ENCODE measurements at places on chromosomes 7 and 10.

DNA sequence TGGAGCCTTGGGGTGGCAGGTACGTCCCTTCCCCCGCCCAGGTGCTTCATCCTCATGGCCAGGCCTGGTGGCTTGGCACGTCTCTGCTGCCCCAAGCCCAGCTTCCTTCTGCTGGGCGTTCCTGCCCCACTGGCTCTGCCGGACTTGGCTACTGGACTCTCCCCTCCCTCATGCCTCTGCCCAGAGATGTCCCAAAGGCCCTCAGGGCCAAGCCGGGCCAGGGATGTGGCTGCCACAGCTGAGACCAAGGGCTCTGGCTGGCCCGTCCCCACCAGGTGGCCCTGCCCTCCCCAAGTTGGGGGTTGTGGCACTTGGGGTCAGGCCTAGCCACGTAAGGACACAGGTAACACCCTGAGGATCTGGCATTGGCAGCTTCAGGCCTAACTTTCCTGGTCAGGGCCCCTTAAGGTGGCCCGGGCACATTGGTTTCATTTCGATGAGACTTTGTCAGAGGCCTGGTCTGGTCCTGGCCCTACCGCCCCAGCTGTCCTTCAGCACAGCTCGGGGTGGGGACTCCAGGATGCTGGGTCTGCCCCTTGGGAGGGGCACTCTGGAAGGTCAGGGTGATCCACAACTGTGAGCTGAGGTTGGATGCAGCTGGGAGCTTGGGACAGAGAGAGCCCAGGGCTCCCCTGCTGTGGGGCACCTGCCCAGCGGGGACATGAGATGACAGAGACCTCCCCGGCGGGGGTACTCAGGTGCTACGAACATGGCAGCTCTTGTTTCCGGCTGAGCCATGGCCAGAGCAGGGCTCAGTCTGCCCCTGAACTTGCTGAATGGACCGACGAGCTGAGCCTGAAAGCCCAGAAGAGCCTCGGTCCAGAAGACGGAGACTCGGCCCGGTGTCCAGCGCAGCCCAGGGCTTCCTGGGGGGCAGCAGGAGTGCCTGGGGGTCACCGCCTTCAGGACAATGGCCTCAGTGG, 2.9 kb downstream of the BHLHA15 start:
- DNase-seq, result peak; percentile 6

DNA sequence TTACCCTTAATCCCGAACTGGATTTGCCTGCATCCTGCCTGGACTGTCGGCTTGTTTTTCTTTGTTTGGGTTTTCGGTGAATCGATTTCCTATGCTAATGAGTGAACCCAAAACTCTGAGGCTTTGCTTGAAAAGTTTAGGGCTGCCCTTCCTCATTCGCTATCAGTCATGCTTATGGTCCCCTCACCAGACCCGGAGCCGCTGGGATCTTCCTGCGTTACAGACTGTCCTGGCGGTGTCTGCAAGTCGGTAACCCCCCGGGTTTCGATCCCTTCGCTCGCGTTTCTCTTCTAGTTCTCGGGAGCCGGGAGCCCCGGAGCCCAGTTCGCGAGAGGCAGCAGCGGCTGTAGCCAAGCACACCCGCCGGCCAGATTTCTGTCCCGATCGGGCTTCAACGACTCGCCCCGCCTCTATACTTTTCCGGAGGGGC, 2.2 kb downstream of the EMX2 start:
- DNase-seq, result no peak

DNA sequence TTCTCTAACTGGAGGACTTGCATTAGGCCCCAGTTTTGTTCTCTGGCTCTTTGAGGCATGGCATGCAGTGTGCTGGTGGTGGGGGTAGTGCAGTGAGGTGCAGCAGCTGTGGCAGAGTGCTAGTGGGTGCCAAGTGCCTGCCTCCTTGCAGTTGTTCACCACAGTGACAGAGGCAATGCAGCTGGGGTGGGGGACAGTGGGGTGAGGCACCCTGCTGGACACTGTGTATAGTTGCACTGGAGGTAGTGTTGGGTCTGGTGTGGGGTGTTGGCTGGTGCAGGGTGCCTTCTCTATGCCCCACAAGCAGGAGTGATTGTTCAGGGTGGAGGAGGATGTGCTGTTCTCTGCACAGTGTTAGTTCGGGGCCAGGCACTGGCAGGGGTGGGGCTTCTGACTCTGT, 21.7 kb upstream of the KEL start:
- no peak for DNase-seq

DNA sequence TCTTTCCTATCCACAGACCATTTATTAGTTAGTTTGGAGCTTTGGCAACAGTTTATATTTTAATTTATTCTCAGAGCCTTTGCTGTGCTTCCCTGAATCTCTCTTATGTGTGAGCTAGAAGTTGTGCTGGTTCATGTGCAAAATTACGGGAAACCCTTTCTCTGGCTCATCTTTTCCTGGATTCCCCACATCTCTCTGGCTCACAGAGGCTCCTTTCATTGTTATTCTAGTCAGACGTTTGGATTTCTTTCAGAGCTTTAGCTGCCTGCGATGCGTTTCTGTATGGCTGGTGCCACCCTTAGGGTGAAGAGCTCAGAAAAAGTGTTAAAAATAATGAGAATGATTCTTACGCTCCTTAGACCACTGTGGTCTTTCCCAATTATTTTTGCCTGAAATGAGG, 53.3 kb downstream of the TPST1 start:
- peak; percentile 40 for DNase-seq

DNA sequence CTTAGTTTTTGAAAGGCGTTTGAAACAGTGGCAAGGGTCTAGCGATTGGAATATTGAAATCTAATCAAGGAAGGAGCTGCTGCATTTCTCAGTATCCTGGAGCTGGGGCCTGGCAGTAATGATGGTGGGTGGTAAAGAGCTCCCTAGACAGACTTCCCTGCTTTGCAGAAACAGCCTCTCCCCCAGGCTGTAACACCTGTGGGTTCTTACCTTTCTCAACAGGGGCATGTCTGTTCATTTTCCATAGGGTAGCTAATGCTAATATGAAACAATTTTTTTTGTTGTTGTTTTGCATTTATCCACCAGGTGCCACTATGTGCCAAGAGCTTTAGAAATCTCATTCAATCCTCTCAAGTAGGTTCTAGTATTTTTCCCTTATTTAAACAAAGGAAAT, 345.5 kb downstream of the REEP3 start:
- no peak for DNase-seq

GRCh38 chr10:105973360-105973759, 1191.1 kb downstream of the SORCS1 start:
- peak; percentile 18 for DNase-seq
